ENCODE measurements at places on chromosomes 1 and 21. TPM values are rescaled to one million over a fixed set of nuclear protein-coding genes. Genes with fewer than 3 reads are reported as not detected.

DNA sequence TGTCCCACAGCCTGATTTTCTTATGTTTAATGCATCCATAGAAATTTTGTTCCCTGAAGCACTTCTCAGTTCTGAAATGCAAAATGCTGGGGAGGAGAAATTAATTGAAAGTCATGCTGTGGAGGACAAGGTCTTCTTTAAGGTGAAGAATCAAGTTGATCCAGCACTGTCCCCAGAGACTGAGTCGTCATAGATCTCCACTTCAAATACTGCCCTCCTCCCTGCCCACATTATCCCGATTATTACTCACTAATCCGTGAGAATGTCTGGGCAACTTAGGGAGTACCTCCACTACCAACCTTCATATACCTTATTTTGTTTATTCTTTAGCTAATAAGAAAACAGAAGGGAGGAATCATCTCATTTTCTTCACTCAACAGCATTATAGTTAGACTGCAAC is 70.0 kb upstream of the FMN2 start:
- no peak overlapping the region for H3K4me3 ChIP-seq
- no peaks in the 10 kb centered on the region for H3K27me3 ChIP-seq
- H3K36me3 ChIP-seq = peaks cover 3% of the 10 kb centered on the region
- no peak overlapping the region for H3K27ac ChIP-seq
- no peaks in the 10 kb centered on the region for H3K4me1 ChIP-seq
- no peak for DNase-seq

- no peak overlapping the region for H3K27ac ChIP-seq
- no peak overlapping the region for H3K4me3 ChIP-seq
- H3K27me3 ChIP-seq = no peaks in the 10 kb centered on the region
- H3K4me1 ChIP-seq = no peaks in the 10 kb centered on the region
- H3K36me3 ChIP-seq = no peaks in the 10 kb centered on the region
- no peak for DNase-seq
Measured at GRCh38 chr1:67610450-67610849, 74.6 kb upstream of the GADD45A start.

DNA sequence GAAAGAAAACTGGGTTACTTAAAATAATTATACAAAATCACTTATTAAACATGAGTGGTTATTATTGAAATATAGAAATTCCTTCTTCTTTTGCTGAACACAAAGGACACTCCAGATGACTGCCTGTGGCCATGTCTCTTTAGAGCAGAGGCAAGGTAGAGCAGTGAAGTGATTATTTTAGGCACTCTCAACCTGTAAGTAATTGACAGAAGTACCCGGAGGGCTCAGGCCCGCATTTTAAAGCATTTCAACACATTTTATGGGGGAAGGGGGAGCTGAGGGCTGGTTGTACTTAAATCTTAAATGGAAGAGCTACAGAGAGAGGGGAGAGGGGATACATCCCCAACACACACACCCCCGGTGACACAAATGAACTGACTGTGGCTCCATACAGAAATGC is 10.2 kb downstream of the OSCP1 start:
- H3K36me3 ChIP-seq = no peaks in the 10 kb centered on the region
- DNase-seq = no peak
- H3K4me3 ChIP-seq = no peak overlapping the region
- H3K27ac ChIP-seq = peak overlapping the region; percentile 24
- H3K4me1 ChIP-seq = peaks cover 13% of the 10 kb centered on the region

GRCh38 chr1:241495741-241496140 is 23.8 kb downstream of the FH start:
- no peak for DNase-seq
- no peaks in the 10 kb centered on the region for H3K4me1 ChIP-seq
- no peak overlapping the region for H3K27ac ChIP-seq
- H3K27me3 ChIP-seq = no peaks in the 10 kb centered on the region

GRCh38 chr1:192170196-192170984 is 12.1 kb downstream of the RGS18 start:
- no peak overlapping the region for H3K27ac ChIP-seq
- peaks cover 2% of the 10 kb centered on the region for H3K36me3 ChIP-seq
- no peak overlapping the region for H3K4me3 ChIP-seq
- peaks cover 10% of the 10 kb centered on the region for H3K4me1 ChIP-seq
- DNase-seq = no peak
- H3K27me3 ChIP-seq = no peaks in the 10 kb centered on the region

- peaks cover 24% of the 10 kb centered on the region for H3K4me1 ChIP-seq
- peaks cover 43% of the 10 kb centered on the region for H3K27me3 ChIP-seq
- DNase-seq = no peak
- no peak overlapping the region for H3K4me3 ChIP-seq
Measured at GRCh38 chr1:20491866-20492265, 5.9 kb upstream of the CAMK2N1 start.

The PHACTR4 gene
- 49.2 TPM for total RNA-seq

The PDZK1 gene
- total RNA-seq = 0.57 TPM

DNA sequence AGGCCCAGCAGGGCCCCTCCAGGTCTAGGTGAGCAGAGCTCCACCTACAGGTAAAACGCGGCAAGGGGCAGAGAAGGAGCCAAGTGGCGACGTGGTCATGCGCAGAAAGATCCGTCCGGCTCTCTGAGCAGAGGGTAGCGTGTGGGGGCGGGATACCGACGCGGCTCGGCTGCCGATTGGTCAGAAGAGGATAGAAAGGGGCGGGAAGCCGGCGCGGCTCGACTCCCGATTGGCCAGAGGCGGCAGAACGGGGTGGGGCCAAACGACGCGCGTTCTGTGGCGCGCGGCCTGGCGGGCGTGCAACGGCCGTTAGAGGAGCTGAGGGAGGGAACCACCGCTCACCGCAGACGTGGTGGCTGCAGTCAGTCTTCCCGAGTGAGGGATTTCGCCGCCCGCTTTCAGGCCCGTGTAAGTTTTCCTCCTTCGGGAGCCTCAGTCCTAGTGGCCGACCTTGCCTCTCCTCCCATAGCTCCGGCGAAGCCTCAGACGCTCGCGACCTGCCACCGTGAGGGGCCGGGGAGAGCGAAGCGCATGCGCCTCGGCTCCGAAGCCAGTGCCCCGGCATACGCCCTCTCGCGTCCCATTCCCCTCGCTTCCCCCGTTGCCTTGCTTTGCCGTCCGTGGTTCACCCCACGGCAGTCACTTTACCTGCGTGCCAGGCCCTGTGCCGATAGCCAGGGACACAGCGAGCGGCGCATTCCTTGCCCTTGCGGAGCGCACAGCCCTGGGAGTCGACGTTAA is at the start of gene CEP85:
Gene CEP85, plus strand, starts transcription at position 298 of the 741 bp plus-strand sequence. CDS start 5,584 bp downstream, outside the sequence.
- H3K4me1 ChIP-seq = peaks cover 25% of the 10 kb centered on the region
- peaks cover 4% of the 10 kb centered on the region for H3K27me3 ChIP-seq
- H3K27ac ChIP-seq = peak within 1 kb of the TSS; percentile 87
- peak; percentile 99 for DNase-seq

The PRAMEF18 gene
- total RNA-seq = not detected

- H3K4me1 ChIP-seq = no peaks in the 10 kb centered on the region
- no peak overlapping the region for H3K4me3 ChIP-seq
- H3K27me3 ChIP-seq = peaks cover 48% of the 10 kb centered on the region
- no peaks in the 10 kb centered on the region for H3K36me3 ChIP-seq
Measured at GRCh38 chr1:18765725-18766124, 93.7 kb downstream of the TAS1R2 start.

DNA sequence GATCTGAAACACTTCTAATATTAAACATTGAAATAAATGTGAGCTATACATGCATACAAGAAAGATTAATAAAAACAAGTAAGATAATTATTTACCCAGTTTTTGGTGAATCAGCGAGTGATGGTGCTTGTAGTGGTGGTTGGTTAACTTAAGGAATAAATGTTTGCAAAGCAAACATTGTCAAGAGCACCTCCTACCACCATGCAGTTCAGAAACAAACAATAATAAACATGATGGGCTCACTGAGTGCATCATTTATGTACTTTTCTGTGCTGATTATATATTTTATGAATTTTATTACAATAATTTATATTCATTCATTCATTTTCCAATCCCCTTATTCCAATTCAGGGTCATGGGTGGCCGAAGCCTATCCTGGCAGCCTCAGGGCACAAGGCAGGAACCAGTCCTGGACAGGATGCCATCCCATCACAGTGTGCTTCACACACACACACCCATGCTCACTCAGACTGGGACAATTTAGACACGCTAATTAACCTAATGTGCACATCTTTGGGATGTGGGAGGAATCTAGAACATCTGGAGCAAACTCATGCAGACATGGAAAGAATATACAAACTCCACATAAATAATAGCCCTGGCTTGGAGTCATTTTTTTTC is 57.8 kb downstream of the ZMYM4 start:
- no peak for DNase-seq
- H3K4me3 ChIP-seq = no peak overlapping the region
- H3K27ac ChIP-seq = no peak overlapping the region
- H3K27me3 ChIP-seq = no peaks in the 10 kb centered on the region

The ADAMTS1 gene
- total RNA-seq = 16.9 TPM

The CPT2 gene
- 31.8 TPM for total RNA-seq

GRCh38 chr1:11109047-11109760 is 9.5 kb upstream of the EXOSC10 start:
- H3K27me3 ChIP-seq = no peaks in the 10 kb centered on the region
- H3K4me1 ChIP-seq = no peaks in the 10 kb centered on the region
- no peak for DNase-seq
- H3K36me3 ChIP-seq = peaks cover 48% of the 10 kb centered on the region
- H3K27ac ChIP-seq = no peak overlapping the region

GRCh38 chr1:175080030-175080429 is 12.4 kb downstream of the TNN start:
- no peak for DNase-seq
- no peak overlapping the region for H3K27ac ChIP-seq
- H3K4me1 ChIP-seq = 0 out of 2 replicates have a peak, but pooled peaks cover 6% of the 10 kb centered on the region
- H3K4me3 ChIP-seq = no peak overlapping the region
- no peaks in the 10 kb centered on the region for H3K36me3 ChIP-seq

DNA sequence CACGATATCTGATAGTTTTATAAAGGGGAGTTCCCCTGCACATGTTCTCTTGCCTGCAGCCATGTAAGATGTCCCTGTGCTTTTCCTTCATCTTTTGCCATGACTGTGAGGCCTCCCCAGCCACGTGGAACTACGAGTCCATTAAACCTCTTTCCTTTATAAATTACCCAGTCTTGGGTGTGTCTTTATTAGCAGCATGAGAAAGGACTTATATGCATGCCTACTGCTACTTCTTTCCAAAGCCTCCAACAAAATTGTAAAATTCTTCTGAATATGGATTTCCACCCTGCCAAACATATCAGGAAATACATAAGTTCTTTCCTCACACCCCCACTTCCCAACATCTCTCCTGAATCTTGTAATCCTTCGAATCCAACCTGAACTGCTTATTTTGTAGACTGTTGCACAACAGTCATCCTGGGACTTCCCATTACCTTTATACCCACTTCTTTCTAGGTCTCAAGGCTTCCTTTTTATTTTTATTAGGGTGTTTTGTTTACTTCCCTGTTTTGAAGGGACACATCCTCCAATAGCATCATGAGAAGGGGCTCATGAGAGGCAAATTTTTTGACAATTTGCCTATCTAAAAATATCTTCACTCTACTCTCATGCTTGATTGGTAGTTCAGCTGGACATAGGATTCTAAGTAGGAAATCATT is 67.5 kb upstream of the MUTYH start:
- no peak overlapping the region for H3K4me3 ChIP-seq
- H3K27me3 ChIP-seq = no peaks in the 10 kb centered on the region
- no peak for DNase-seq
- no peak overlapping the region for H3K27ac ChIP-seq

- H3K27me3 ChIP-seq = no peaks in the 10 kb centered on the region
- peaks cover 12% of the 10 kb centered on the region for H3K4me1 ChIP-seq
- H3K36me3 ChIP-seq = no peaks in the 10 kb centered on the region
- no peak overlapping the region for H3K27ac ChIP-seq
- DNase-seq = peak; percentile 77
Measured at GRCh38 chr1:27592232-27592930, 11.6 kb downstream of the AHDC1 start.

The BTBD19 gene
- 1.7 TPM for total RNA-seq

The CLCA2 gene
- 0.07 TPM for total RNA-seq

- no peak for DNase-seq
- no peak overlapping the region for H3K4me3 ChIP-seq
- no peaks in the 10 kb centered on the region for H3K36me3 ChIP-seq
- H3K27me3 ChIP-seq = no peaks in the 10 kb centered on the region
- H3K4me1 ChIP-seq = peaks cover 12% of the 10 kb centered on the region
Measured at GRCh38 chr1:107657356-107657755, 307.6 kb downstream of the VAV3 start.

GRCh38 chr21:29250636-29251035 is 48.1 kb upstream of the BACH1 start:
- peaks cover 25% of the 10 kb centered on the region for H3K36me3 ChIP-seq
- no peaks in the 10 kb centered on the region for H3K27me3 ChIP-seq
- no peak overlapping the region for H3K27ac ChIP-seq
- no peak overlapping the region for H3K4me3 ChIP-seq

The TNFRSF14 gene
- total RNA-seq = 0.87 TPM

The TENT5C gene
- 1.1 TPM for total RNA-seq

The IL19 gene
- not detected for total RNA-seq

DNA sequence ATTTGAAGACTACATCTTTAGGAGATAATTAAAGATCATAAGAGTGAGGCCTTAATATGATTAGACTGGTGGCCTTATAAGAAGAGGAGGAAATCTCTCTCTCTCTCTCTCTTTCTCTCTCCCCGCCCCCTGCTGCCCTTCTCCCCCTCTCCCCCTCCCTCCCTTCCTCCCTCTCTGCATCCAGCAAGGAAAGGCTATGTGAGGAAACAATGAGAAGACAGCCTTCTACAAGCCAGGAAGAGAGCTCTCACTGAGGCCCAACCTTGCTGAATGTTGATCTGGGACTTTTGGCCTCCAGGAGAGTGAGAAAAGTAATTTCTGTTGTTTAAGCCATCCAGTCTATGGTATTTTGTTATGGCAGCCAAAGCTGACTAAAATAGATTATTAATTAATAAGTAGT is 21.6 kb downstream of the FOXD3 start:
- H3K36me3 ChIP-seq = no peaks in the 10 kb centered on the region
- H3K27ac ChIP-seq = no peak overlapping the region
- H3K4me3 ChIP-seq = no peak overlapping the region
- H3K27me3 ChIP-seq = no peaks in the 10 kb centered on the region
- DNase-seq = no peak

DNA sequence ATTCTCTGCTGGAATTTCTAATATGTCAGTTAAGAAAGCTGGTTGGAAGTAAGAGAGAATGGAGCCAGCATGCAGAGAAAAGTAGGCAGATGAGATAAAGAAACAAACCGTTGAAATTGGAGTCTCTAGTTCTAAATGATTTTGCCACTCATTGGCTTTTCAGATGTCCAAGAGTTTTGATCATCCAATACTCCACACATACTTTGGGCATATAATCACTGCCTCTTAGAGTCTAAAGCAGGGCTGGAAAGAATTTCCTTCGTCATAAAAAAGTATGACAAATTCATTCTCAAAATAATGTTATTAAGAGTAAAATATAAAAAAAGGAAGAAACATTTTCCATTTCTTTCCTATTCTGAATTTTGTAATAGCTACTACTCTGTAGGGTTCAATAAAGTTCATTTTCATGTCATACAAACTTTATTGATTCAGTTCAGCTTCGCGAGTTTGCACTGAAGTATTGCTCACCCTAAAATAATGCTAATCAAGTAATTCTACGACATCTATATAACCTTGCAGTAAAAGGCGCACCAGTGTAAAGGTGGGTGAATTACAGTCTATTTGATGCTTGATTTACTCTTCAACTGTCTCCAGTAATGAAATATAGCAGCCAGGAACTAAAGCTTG is 1556.6 kb downstream of the NCAM2 start:
- H3K27me3 ChIP-seq = no peaks in the 10 kb centered on the region
- no peaks in the 10 kb centered on the region for H3K4me1 ChIP-seq
- H3K36me3 ChIP-seq = no peaks in the 10 kb centered on the region
- H3K4me3 ChIP-seq = no peak overlapping the region
- H3K27ac ChIP-seq = no peak overlapping the region

The SORT1 gene
- 50.2 TPM for total RNA-seq

The RGS8 gene
- 0.07 TPM for total RNA-seq

All from WTC11 (cell line).